Peyer's patch (tissue), 4 donors: ENCODE measurements at places on chromosomes 5 and 9. TPM values are rescaled to one million over a fixed set of nuclear protein-coding genes. Genes with fewer than 3 reads are reported as not detected.

GRCh38 chr9:16442622-16443021, 427.8 kb downstream of the BNC2 start:
- no peaks in the 10 kb centered on the region for H3K4me1 ChIP-seq
- H3K36me3 ChIP-seq, result no peaks in the 10 kb centered on the region
- H3K4me3 ChIP-seq, result no peak overlapping the region
- no peaks in the 10 kb centered on the region for H3K27me3 ChIP-seq

DNA sequence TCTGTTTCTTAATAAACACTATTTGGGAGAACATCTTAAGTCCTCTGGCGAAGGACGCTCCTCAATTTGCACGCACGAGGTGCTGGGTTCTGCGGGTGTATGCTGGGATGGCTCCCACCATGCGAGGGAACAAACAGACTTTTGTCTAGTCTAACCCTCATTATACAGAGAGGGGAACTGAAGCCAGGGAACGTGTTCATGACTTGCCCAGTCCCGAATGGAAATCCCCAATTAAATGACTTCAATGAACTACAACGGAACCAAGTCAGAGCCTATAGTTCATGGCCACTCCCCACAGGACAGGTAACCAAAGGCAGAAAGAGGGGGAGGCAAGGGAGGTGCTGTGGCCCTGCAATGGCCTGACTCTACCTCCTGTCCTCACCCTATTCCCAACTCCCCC, 9.3 kb downstream of the TLE1 start:
- no peak for DNase-seq
- no peaks in the 10 kb centered on the region for H3K27me3 ChIP-seq
- no peak overlapping the region for H3K27ac ChIP-seq
- H3K36me3 ChIP-seq, result no peaks in the 10 kb centered on the region

HRCT1 gene
- total RNA-seq, result 32.6 TPM

- no peaks in the 10 kb centered on the region for H3K4me1 ChIP-seq
- H3K27ac ChIP-seq, result no peak overlapping the region
- no peaks in the 10 kb centered on the region for H3K27me3 ChIP-seq
- H3K36me3 ChIP-seq, result no peaks in the 10 kb centered on the region
- no peak overlapping the region for H3K4me3 ChIP-seq
These were observed 12.6 kb downstream of the DIRAS2 start for GRCh38 chr9:90629991-90630390.

GRCh38 chr5:168118042-168118668, 173.3 kb upstream of the WWC1 start:
- no peaks in the 10 kb centered on the region for H3K36me3 ChIP-seq
- H3K4me1 ChIP-seq, result no peaks in the 10 kb centered on the region
- no peak overlapping the region for H3K4me3 ChIP-seq
- H3K27me3 ChIP-seq, result no peaks in the 10 kb centered on the region

ERAP2 gene
- 50.3 TPM for total RNA-seq

DNA sequence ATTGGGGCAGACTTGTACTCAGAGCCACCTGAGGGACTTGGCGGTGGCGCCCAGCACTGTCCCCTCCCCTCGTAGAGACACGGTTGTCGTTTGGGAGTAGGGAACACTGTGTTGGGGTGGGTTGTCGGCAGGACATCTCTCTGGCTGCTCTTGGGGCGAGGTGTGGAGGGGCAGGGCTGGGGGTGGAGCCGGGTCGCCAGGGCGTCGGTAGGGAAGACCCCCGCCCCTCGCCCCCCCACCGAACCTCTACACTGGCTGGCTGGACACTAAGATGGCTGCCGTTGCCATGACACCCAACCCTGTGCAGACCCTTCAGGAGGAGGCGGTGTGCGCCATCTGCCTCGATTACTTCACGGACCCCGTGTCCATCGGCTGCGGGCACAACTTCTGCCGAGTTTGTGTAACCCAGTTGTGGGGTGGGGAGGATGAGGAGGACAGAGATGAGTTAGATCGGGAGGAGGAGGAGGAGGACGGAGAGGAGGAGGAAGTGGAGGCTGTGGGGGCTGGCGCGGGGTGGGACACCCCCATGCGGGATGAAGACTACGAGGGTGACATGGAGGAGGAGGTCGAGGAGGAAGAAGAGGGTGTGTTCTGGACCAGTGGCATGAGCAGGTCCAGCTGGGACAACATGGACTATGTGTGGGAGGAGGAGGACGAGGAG, 778 bp downstream of the TRIM41 start:
- H3K27me3 ChIP-seq, result no peaks in the 10 kb centered on the region
- H3K4me3 ChIP-seq, result peak overlapping the region; percentile 83
- H3K4me1 ChIP-seq, result no peaks in the 10 kb centered on the region

SH3RF2 gene
- 116 TPM for total RNA-seq

GRCh38 chr5:102625468-102625867, 126.7 kb upstream of the SLCO6A1 start:
- H3K27ac ChIP-seq, result no peak overlapping the region
- no peaks in the 10 kb centered on the region for H3K4me1 ChIP-seq
- no peaks in the 10 kb centered on the region for H3K36me3 ChIP-seq
- H3K27me3 ChIP-seq, result no peaks in the 10 kb centered on the region
- H3K4me3 ChIP-seq, result no peak overlapping the region

GRCh38 chr5:176401281-176402205, 13.0 kb downstream of the HIGD2A start:
- no peak overlapping the region for H3K27ac ChIP-seq
- peaks cover 27% of the 10 kb centered on the region for H3K36me3 ChIP-seq
- no peak for DNase-seq
- H3K4me3 ChIP-seq, result no peak overlapping the region

- no peak for DNase-seq
- no peak overlapping the region for H3K27ac ChIP-seq
- no peaks in the 10 kb centered on the region for H3K27me3 ChIP-seq
These were observed 15.5 kb downstream of the IRX4 start for GRCh38 chr5:1867114-1867814.

TLE1 gene
- 45.4 TPM for total RNA-seq

DNA sequence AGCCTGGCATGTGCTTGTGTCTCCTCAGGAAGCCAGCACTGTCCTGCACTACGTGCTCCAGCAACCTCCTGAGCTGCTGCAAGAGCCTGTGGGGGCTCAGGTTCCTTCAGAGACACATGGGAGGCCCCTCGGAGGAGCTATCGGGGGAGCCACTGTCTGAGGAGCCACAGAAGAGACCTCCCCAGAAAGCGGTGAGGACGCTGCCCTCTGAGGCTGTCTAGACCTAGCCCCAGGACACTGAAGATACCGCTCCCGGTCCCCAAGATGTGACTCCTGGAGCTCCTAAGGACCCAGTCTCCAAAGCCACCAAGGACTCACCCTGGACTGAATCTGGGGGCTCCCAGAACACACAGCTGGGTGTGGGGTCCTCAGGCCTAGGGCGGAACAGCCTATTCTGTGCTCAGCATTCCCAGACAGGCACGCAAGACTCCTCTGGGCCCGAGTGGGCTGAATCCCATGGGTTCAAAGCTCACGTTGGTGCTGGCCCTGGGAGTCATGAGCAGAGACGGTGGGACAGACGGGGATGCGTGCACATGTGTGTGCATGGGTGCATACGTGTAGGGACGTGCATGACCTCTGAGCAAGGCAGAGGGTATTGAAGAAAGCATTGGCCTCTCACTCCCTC, 50.0 kb downstream of the HRH2 start:
- H3K36me3 ChIP-seq, result no peaks in the 10 kb centered on the region
- no peak overlapping the region for H3K27ac ChIP-seq
- no peak overlapping the region for H3K4me3 ChIP-seq
- no peak for DNase-seq

DNA sequence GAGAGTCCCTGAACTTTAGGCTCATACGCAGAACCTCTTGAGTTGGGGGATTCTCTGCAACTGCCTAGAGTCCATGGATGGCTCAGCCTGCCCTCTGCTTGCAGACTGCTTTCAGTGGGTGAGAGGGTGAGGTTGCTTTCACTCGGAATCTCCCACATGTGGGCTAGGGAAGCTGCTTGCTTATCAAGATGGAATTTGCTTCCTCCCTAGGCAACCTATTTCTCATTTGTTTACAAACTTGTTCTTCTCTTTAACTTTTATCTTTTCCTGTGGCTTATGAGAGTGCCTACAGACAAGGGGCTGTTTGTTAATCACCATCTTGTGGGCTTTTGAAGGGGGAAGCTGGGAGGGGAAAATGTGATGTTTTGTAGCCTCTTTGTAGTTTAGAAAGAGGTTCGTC, 10.0 kb downstream of the TLE4 start:
- H3K4me1 ChIP-seq, result no peaks in the 10 kb centered on the region
- peak overlapping the region; percentile 11 for H3K27ac ChIP-seq
- no peak for DNase-seq

- no peak overlapping the region for H3K4me3 ChIP-seq
- no peaks in the 10 kb centered on the region for H3K27me3 ChIP-seq
- no peak overlapping the region for H3K27ac ChIP-seq
- no peak for DNase-seq
- no peaks in the 10 kb centered on the region for H3K4me1 ChIP-seq
These were observed 41.3 kb downstream of the ZNF366 start for GRCh38 chr5:72465601-72466563.

DNA sequence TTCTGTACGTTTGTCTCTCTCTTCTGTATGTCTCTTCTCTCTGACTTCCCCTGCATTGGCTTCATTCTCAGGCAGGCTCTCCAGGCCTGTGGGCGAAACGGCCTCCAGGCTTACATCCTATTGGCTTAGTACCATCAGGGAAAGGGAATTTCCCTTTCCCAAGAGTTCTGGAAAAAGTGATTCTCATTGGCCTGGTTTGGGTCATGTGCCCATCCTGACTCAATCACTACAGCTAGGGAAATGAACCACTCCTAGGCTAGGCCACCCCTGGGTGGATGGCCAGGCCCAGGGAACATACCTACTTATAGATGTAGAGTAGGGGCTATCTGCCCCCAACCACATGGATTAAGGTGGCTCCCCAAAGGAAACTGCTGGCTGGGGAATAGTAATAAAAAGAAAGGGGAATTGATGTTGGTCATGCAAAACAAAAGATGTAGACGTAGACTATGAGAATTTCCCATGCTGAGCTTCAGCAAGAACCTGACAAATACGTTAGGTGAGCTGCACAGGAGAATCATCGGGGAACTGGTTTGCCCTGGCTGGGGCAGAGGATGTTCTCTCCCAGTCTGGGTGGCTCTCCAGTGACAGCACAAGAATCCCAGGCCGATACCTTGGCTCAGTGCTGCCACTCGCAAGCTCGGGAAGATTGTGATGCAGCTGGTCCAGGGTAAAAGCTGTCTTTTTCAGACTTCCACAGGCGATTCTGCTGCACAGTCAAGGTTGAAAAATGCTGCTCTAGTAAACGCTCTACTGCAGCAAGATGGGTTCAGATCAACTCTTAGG, 3.7 kb upstream of the EGR1 start:
- no peaks in the 10 kb centered on the region for H3K27me3 ChIP-seq
- peaks cover 25% of the 10 kb centered on the region for H3K4me1 ChIP-seq
- H3K36me3 ChIP-seq, result no peaks in the 10 kb centered on the region
- DNase-seq, result no peak
- no peak overlapping the region for H3K27ac ChIP-seq
- H3K4me3 ChIP-seq, result no peak overlapping the region

DNA sequence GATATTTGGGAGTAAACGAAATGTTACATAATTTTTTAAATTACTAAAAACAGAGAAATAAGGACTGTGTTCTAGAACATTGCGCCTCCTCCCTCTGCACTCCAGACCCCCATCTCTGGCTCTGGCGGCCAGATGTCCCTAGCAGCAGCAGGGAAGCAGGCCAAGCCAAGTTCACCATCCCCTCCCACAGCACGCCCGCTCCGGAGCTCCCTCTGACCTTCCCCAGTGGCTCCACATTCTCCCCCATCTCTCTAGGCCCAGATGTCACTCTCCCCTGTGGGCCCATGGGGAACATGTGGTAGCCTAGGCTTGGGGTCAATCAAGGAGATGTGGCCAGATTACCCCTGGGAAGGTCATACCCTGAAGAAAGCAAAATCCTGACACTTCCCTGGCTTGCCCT, 6.3 kb upstream of the WNK2 start:
- no peak overlapping the region for H3K4me3 ChIP-seq
- H3K27me3 ChIP-seq, result no peaks in the 10 kb centered on the region
- H3K27ac ChIP-seq, result no peak overlapping the region
- DNase-seq, result no peak

DNA sequence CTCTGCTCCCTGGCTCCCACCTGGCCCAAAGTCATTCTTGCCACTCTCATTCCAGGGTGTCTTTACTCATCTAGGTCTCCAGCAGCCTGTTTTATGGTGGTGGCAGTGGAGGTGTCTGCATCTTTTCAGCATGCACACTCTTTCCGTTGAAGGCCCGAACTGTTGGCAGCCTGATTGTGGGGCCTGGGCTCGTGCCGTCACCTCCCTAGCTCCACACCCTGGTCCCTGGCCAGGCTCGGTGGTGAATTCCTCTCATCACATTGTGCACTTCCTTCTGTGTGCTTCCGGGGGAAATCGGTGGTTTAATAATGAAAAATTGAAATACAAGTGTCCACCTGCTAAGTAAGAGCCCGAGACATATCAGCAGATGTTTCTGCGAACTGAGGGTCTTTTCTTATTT, 214.3 kb downstream of the TRIO start:
- H3K27me3 ChIP-seq, result no peaks in the 10 kb centered on the region
- no peak for DNase-seq
- H3K4me1 ChIP-seq, result no peaks in the 10 kb centered on the region
- no peak overlapping the region for H3K4me3 ChIP-seq
- peaks cover 43% of the 10 kb centered on the region for H3K36me3 ChIP-seq
- no peak overlapping the region for H3K27ac ChIP-seq

DNA sequence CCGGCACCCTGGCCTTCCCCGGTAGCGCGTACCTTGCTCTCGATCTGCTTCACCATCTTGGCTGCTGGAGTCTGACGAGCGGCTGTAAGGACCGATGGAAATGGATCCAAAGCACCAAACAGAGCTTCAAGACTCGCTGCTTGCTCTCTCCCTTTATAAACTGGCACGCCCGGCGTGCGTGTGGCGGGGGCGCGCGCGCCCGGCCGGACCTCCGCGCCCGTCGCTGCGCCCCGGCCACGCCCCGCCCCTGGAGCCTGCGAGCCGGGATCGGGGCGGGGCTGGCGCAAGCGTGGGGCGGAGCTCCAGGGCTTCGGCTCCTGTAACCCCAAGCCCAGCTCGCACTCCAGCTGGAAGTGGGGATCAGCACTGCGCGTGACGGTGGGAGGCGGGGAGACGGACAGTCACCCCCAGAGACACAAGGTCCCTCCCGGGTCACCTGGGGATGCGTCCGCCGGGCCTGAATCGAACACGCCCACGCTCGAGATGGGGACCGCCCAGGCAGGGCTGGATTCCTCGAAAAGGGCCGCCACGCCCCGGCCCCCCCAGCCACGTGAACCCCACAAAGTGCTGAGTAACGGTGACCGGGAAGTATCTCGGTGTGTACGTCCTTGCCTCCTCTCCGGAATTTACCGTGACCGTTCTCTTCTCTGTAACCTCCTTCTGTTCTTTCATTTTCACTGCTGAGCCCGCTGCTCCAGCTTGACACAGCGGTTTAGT, at the start of gene TXN:
TXN (minus strand) TSS at position 128 of the 717 bp plus-strand sequence; CDS start at position 56, 72 bp downstream.
- H3K27ac ChIP-seq, result peak within 1 kb of the TSS; percentile 91
- no peaks in the 10 kb centered on the region for H3K4me1 ChIP-seq
- H3K36me3 ChIP-seq, result no peaks in the 10 kb centered on the region
- peak; percentile 96 for DNase-seq
- H3K4me3 ChIP-seq, result peak within 1 kb of the TSS; percentile 68

- no peak overlapping the region for H3K4me3 ChIP-seq
- no peak for DNase-seq
- H3K27me3 ChIP-seq, result no peaks in the 10 kb centered on the region
These were observed 4.4 kb upstream of the BASP1 start for GRCh38 chr5:17212996-17213395.

CDH9 gene
- total RNA-seq, result not detected
